ENCODE measurements at places on chromosomes 4 and X.

DNA sequence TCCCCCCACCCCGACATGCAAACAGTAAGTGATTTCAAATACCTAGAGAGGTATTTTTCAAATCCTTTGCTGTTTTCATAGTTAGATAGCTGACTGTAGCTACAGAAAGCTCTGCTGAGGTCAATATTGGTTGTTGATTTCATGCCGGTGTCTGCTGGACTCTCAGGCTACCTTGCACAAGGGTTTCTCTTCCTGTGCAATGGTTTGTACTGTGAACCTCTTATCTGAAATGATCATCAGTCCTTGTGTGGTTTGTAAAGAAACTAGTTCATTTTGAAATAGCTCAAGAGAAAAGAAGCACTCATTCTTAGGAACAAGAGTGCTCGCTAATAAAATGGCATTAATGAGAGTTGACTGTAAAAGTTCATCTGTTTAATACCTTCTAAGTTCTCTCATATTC is 2.1 kb downstream of the MTM1 start:
- no peak for DNase-seq

GRCh38 chr4:57499786-57500185 is 389.6 kb upstream of the IGFBP7 start:
- peak; percentile 64 for DNase-seq

DNA sequence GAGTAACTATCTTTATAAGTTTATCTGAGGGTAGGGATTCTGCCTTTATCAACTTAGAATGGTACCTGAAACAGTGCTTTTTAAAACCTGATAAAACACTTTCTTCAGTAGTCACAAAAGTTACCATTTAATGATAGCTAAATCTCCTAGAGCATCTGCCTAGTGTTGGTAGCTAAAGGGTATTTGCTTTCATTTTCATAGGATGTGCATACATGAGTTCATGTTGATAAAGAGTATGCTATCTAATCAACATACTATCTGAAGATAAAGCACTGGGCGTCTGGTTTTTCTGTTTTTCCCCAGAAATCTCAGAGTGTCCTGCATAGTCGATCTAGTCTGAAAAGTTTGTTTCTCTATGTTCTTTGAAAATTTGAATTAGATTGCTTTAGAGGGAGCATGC is 75.1 kb downstream of the ADGRL3 start:
- DNase-seq, result no peak

DNA sequence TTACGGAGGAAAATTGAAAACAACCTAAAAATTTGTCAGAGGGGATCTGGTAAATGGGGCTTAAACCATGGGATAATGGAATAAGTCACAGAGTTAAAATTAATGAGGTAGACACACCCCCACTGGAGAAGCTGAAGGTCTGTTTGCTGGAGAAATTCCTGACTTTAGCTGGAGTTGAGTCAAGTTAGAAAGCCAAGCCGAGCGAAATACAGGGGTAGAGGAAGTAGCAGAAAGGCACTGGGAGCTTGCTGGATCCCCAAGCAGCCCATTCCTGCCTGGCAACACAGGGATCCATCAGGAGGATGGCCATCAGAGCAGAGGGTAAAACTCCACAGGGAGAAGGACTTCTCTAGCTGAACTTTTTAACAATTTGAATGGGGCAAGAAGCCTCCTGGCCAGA is 163.8 kb downstream of the ATRX start:
- no peak for DNase-seq

DNA sequence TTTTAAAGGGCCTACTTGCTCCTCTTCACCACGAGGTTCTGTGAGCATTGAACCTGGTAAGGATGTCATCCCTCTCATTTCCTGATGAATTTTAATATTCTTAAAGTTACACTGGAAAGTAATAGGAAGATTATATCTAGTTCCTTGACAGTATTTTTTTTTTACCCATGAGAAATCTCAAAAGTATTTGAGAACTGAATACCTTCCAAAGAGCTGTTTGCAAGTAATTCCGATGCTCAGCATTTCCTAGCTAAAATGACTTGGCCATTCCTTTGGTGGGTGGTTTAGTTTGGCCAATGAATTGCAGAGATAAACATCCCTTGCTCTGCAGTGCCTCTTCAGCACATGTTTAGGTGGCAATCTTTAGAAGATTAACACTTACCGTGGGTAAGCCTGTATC is 110.2 kb upstream of the WDR1 start:
- no peak for DNase-seq

DNA sequence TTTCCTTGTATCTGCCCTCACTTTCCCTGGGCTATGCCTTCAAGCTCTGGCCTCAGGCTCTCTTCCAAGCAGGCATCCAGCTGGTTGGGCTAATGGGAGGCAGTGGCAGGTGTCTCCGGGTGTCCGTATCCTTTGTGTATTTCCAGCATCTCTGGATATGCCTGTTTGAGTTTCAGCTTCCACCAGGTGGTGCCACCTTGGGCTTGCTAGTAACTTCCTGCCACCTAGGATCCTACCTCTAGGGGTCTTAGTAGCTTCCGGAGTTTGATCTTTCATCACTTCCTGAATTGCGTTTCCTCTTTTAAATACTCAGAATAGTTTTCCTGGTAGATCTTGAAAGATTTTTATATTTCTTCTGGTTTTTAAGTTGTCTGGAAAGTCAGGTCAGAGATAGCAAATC is 23.2 kb upstream of the ANOS1 start:
- DNase-seq, result peak; percentile 32

GRCh38 chrX:2819345-2820135 is 9.2 kb upstream of the GYG2 start:
- peak; percentile 17 for DNase-seq
